Activated CD8-positive, alpha-beta T cell treated with anti-CD3 and anti-CD28 coated beads, Interleukin-2, amount 10 ng/mL, durations not matched to agents 7 days and 5 days (primary cell): ENCODE measurements at places on chromosomes 6 and 20. TPM values are rescaled to one million over a fixed set of nuclear protein-coding genes. Genes with fewer than 3 reads are reported as not detected.
A peak's percentile ranks its signal among the peaks of the same experiment; 100 is the strongest.

DNA sequence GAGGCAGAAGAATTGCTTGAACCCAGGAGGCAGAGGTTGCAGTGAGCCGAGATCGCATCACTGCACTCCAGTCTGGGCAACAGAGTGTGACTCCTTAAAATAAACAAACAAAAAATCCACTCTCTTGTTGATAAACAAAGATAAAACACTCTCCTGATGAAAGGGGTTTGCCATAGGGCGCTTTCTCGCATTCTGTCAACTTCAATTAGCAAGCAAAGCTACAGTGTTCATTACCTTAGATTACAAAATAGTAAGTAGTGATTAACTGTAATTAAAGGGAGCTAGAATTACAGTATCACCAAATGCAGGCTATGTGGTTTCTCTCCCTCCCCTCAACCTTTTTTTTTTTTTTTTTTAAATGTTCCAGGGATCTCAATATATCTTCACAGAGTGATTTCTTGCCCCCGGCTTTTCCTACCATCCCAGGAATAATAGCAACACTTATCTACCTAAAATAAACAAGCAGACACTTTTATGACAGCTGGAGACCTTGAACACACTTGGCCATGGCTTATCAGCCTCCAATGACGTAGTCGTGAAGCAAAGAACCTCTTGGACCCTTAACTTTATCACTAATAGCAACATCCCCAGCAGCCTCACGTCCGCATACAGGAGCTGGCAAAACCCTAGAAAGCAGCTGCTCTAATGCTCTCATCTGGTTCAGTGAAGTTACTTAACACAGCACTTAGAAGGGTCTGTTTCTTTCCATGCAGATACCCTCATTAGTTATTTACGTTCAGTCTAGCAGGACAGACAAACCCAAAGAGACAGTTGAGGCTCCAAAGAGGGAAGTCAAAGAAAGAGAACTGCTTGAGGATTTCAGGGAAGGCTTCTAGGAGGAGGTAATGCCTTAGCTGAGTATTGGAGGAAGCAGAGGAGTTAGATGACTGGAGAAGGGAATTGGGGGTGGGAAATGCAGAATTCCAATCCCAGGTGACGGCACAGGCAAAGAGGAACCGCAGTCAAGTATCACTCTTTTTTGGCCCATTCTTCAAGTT is 37.9 kb upstream of the NEDD9 start:
- DNase-seq, result no peak

DNA sequence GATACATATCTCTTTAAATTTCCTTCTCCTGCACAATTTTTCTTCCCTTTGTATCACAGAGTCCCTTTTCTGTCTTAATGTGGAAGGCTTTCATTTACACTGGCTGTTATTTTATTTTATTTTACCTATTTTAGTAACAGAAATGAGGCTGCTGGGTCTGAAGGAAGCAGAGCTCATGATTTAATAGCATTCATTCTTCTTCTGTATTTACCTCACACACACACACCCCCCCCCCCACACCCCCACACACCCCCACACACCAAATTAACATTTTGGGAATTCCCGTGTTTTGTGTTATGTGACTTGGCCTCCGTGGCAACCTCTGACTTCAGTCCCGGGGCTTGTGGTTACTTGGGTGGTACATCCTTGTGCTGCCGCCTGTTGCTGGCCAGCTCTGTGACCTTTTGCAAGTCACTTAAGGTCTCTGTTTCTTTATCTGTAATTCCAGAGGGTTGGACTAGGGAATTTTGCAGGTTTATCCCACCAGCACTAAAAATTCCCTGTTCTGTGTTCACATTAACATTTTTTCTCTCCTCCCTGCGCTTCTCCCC is 108.8 kb downstream of the TIAM2 start:
- no peak for DNase-seq

GRCh38 chr20:32509639-32510066 is 75.5 kb downstream of the NOL4L start:
- peak; percentile 82 for DNase-seq

- no peak for DNase-seq
Observed at GRCh38 chr6:7148100-7148822, 40.5 kb downstream of the RREB1 start.

SMIM8 gene
- 8.6 TPM for total RNA-seq

AVP gene
- not detected for total RNA-seq

APOBEC2 gene
- total RNA-seq, result not detected

ID4 gene
- total RNA-seq, result not detected

LY86 gene
- total RNA-seq, result 1.9 TPM
